Activated effector memory CD4-positive, alpha-beta T cell treated with anti-CD3 and anti-CD28 coated beads, Interleukin-2, amount 50 U/mL, for 16 hours (primary cell): ENCODE measurements at places on chromosomes 6 and 20.
A peak's percentile ranks its signal among the peaks of the same experiment; 100 is the strongest.

- DNase-seq, result peak; percentile 85
Measured at GRCh38 chr6:30684386-30685156, 1.9 kb downstream of the PPP1R18 start.

GRCh38 chr20:41734506-41734945 lies 116.3 kb upstream of the CHD6 start:
- DNase-seq, result peak; percentile 71

DNA sequence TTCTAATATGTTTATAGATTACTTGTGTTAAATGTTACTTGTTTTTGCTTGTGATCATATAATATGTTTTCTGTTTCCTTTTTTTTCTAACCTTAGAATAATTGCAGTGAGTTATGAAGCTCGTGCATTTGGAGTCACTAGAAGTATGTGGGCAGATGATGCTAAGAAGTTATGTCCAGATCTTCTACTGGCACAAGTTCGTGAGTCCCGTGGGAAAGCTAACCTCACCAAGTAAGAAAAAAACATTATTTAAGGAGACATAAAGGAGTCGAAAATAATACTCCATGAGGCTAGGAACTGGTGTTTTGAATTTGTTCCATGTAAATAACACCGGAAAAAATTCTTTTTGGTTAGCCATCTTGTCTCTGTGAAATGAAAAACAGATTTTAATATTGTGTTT lies 6.9 kb downstream of the POLH start:
- DNase-seq, result no peak

DNA sequence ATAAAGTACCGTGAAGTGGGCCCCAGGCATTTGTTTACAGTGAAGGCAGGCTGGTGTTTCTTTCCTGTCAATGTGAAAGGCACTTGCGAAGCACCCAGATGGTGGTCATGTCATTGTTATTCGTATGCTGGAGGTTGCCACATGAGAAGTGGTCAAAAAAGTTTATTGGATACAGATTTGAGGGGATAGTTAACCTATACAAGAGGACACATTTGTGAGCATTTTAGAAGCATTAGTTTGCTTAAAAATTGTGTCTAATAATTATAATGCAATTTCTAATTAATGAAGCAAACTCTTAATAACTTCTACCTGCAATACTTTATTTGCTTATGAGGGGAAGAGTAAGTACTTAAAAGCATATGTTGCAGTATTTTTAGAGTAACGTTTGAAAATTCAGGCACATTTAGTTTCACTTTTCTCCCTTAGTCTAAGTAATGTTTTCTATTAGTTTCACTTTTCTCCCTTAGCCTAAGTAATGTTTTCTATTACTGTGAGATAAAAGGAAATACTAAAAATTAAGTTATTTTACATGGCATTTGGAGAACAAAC lies 120.7 kb upstream of the CLDN20 start:
- no peak for DNase-seq

GRCh38 chr6:121619987-121620740 lies 184.7 kb downstream of the GJA1 start:
- DNase-seq, result no peak
